Fibroblast of skin of right biceps (primary cell): ENCODE measurements at places on chromosomes 2 and 18.

GRCh38 chr2:120020554-120020953 lies 7.7 kb downstream of the EPB41L5 start:
- DNase-seq: no peak

- peak; percentile 93 for DNase-seq
Measured at GRCh38 chr2:96637385-96638143, 548 bp downstream of the KANSL3 start.

DNA sequence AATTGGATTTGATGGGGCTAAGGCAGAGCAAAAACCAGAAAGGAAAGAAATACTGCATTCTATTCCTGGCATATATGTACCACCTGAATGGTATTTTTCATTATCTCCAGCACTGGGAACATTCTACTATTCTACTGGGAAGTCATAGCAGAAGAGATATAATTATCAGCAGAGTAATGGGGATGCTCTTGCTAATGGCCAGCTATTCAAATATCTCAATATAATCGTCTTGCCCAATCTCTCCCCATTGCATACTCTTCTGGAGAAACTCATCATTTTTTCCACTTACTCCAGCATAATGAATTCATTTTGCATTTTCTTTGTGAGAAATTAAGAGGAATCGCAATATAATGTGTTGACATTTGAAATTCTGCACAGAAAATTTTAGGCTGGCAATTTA lies 1794.7 kb upstream of the PIK3C3 start:
- DNase-seq: no peak

DNA sequence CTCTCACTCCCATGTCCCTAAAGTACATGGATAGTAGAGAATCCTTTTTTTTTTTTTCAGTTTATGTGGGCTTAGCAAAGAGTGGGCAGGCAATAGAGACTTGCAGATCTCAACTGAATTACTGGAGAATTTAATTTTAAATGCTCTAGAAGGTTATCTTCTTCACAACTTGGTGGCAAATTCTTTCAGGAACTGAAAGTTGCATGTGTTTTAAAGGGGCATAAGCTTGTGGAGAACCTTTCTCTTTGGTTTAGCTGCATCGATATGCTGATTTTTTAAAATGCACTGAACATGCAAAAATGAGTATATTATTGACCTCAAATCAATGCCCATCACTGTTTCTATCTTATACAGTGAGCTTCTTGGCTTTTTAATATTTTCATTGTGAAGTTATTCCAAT lies 24.9 kb upstream of the GALNT3 start:
- no peak for DNase-seq

GRCh38 chr2:188601391-188601790 lies 309.7 kb downstream of the GULP1 start:
- no peak for DNase-seq
